Stimulated activated CD8-positive, alpha-beta memory T cell treated with anti-CD3 and anti-CD28 coated beads, Interleukin-7, amount 100 ng/mL, for 24 hours (primary cell): ENCODE measurements at places on chromosomes 11 and 22.

GRCh38 chr11:86064220-86064803 is 4.6 kb downstream of the PICALM start:
- DNase-seq, result no peak

GRCh38 chr11:7196396-7197146 is 55.1 kb upstream of the SYT9 start:
- DNase-seq, result no peak

GRCh38 chr11:114130629-114131277 is 71.2 kb downstream of the ZBTB16 start:
- no peak for DNase-seq

GRCh38 chr22:20272700-20273099 is 4.6 kb upstream of the RTN4R start:
- DNase-seq, result no peak

DNA sequence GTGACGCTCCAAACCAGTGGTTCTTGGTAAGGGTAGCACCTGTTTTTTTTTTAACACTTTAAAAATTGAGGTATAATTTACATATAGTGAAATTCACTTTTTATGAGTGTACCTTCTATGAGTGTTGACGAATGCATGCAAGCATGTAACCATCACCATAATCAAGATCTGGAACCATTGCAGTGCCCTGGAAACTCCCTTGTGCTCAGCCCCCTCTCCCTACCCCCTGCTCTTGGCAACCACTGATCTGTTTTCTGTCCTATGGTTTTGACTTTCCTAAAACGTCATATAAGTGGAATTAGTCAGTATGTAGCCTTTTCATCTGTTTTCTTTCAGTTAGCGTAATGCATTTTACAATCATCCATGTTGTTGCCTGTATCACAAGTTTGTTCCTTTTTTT is 212.2 kb downstream of the GRIK4 start:
- no peak for DNase-seq

- DNase-seq, result no peak
Measured at GRCh38 chr11:120384476-120384875, 48.3 kb downstream of the ARHGEF12 start.

DNA sequence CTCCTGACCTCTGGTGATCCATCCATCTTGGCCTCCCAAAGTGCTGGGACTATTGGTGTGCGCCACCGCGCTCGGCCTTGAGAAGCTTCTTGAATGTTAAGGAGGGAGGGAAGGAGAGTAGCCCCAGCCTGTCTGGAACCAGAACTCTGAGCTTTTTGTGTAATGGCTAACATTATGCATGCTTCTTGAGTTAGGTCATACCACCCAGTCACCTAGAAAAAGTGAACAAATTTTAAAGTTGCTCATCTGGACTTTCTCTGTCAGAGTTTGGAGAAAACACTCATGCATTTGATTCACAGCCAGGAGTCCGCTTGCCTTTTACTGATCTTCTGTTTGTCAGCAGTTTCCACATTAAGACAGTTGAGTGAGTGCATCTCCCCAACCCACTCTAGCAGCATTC is 82.1 kb downstream of the PPP6R3 start:
- DNase-seq, result no peak

DNA sequence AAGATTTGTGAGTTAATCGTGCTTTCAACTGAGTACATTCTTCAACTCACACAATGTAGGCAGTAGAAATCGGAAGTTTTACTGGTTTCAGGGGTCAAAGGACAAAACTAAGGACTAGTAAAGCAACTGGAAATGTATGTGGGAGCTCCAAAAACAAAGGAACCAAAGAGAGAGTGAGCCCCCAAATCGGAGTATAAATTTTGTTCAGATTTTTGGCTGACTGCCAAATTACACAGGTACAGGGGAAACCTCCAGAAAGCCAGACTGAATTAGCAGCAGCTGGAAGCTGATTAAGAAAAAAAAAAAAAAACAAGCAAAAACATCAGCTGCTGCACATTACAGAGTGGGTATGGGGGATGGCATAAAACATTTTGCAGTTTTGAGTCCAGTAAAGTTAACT is 75.2 kb upstream of the GNAZ start:
- DNase-seq, result no peak

GRCh38 chr11:71066311-71066710 is 186.1 kb downstream of the SHANK2 start:
- DNase-seq, result no peak

DNA sequence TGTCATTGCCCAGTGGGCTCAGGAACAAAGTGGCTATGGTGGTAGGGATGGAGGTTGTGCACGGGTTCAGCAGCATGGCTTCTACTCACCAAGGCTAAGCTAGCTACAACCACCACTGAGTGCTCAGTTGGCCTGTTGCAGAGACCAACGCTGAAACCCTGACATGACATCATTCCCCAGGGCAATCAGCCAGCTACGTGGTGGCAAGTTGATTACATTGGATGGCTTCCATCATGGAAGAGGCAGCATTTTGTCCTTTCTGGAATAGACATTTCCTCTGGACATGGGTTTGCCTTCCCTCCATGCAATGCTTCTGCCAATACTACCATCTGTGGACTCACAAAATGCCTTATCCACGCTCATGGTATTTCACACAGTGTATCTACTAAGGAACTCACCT is 634.3 kb downstream of the OPCML start:
- DNase-seq, result no peak

GRCh38 chr22:45754822-45755221 is 83.2 kb downstream of the ATXN10 start:
- no peak for DNase-seq

DNA sequence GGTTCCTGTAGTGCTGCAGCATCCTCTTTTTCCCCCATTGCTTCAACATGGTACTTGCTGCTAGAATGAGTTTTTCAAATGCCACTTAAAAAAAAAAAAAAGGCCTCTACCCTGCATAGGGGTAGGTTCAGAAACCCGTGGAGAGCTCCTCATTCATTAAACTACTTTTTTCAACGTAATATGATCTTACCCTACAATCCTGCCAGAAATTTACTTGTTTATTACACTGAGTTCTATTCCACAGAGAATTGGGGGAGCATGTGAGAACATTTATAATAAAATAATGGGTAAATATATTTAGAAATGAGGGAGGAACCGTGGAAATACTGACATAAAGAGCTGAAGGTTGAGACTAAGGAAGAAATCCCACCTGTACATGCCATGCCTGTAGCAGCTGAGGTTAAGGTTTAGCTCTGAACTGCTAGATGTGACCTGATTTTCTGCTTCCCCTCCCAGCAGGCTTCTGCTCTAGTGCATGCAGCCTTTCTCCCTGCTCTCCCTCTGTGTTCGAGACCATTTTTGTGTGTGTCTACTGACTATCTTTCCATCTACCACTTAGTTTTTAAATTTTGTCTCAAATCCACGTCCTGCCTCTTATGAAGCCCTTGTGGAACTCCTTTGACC is 225.7 kb downstream of the DDX10 start:
- DNase-seq, result no peak
